HEK293T (cell line): ENCODE measurements at places on chromosomes 16 and 17.

DNA sequence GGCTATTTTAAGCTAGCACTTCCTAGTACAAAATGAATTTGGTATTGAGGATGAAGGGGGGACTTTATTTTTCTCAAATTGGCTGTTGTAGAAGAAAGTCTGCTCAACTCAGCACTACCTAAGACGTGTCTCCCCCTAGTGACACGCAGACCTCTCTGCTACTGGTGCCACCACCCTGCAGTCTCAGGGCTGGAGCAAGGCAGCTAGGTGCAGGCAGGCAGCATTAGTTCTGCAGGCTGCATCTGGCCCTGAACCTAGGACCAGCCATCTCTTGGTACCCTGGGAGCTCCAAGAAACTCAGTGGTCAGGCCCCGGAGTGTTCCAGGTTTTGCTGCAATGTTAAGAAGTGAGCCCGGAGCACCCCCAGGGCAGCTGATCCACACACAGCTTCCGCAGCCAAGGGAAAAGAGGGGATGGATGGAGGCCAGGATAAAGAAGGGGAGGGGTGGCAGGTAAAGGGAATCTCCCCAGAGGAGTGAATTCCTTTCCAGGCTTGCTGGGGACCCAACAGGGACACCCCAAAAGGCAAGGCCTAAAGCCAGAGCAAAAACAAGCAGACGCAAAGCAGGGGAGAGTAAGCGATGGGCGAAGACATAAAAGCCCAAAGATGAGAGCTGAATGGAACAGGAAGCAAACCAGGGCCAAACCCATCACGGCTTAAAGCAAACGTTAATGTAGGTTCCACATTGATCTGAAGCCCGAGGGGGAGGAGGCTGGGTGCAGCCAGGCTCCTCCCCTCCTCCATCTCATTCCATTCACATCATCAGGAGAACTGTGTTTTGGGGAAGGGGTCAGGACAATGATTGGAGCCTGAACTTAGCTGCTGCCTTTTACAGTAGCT is 200.5 kb downstream of the ZFHX3 start:
- peak; percentile 42 for DNase-seq

DNA sequence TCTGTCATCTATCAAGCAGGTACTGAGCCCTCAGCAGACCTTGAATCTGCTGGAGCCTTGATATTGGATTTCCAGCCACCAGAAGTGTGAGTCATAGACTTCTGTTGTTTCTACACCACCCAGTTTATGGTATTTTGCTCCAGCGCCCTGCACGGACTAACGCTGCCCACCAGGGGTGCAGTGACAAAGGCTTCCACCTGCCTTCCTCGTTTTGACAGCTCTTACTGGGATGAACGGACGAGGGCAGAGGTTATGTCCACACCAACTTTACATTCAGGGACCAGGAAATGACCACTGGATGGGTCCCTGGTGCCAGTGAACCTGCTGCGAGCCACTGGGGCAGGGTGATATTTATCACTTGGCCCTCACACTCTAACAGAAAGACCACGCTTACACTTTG is 66.6 kb upstream of the CBX4 start:
- DNase-seq = peak; percentile 69

GRCh38 chr16:4411684-4412083 is 4.7 kb downstream of the CORO7 start:
- DNase-seq = no peak

DNA sequence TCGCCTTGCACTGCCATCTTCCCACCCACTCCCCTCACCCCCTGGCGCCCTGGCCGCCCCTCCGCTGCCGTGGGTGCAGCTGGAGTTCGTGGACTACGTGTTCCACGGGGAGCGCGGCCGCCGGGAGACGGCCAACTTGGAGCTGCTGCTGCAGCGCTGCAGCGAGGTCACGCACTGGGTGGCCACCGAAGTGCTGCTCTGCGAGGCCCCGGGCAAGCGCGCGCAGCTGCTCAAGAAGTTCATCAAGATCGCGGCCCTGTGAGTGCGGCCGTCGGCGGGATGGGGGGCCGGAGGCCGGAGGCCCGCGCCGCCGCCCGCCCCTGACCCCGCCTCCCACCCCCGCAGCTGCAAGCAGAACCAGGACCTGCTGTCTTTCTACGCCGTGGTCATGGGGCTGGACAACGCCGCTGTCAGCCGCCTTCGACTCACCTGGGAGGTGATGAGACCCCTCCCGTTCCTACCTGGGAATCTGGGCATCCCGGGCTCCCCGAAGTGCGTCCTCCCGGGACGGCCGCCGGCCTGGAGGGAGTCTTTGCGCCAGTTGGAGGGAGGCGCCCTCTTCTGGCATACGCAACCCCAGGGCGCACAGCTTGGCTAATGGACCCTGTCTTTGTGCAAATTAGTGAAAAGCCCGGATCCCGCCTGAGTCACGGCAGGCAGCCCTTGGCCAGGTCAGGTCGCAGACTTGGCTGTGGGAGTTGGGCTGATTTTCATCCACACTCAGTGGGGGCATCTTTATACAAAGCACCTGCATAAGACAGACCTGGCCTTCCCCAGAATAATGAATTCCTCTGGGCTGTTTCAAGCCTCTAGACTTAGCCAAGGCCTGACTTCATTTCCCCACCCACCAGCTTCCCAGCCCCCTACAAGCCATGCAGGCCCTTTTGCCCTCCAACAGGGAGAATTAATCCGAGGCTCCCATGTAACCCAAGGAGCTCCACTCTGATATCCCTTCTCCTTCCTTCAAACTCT is 14.3 kb downstream of the RAPGEFL1 start:
- DNase-seq = peak; percentile 57

DNA sequence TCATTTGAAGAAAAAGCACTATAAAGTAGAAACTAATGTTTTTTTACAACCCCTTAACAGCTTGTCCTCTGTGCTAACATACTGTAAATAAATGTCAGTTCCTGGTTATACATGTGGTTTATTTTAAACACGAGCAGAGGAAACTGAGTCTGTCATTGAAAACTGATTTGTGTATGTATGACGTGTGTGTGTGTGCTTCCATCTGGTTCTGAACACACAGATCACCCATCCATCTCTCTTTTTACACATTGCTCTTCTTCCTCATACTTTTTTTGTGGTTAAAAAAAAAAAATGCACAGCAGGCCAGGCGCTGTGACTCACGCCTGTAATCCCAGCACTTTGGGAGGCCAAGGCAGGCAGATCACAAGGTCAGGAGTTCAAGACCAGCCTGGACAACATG is 49.5 kb downstream of the ZNF423 start:
- DNase-seq = no peak

- peak; percentile 33 for DNase-seq
Observed at GRCh38 chr17:59093702-59094231, 12.9 kb downstream of the TRIM37 start.

DNA sequence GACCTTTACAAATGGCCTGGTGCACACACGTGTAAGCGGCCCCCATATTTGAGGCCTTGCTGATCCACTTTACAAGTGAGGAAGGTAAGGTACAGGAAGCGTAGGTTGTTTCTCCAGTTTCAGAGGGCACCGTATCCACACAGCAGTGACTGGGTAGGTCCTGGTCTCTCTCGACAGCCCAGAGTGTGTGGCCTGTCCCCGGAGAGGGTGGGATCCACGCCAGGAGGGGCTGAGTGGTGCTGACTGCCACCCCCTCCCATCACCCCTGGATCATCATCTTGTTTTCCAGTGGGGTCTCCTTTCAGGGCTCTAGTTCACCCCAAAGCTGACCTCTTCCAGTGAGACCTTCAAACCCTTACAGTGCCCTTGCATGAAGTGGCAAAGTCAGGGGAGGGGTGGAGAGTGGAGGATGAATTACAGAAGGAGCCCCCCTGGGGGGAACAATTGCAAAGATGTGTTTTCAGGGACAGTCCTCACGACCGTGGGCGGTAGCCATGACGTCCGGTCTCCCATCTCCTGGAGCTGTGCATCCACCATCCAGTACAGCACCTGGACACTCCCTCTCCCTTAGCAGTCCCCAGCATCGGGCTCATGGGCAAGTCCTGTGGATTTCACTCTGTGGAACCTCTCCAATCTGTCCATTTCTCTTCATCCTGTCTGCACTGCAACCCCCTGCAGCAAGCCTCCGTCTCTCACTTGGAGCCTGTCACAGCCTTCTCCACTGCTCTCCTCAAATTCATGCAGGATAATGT is 4.5 kb upstream of the BANP start:
- DNase-seq = no peak

- DNase-seq = no peak
Observed at GRCh38 chr16:56708525-56709442, 21.1 kb upstream of the NUP93 start.

- no peak for DNase-seq
Observed at GRCh38 chr17:57588086-57588485, 157.0 kb downstream of the CCDC182 start.

- DNase-seq = no peak
Observed at GRCh38 chr16:83574388-83574787, 233.4 kb upstream of the HSBP1 start.

GRCh38 chr17:58534901-58535421 is 20.5 kb upstream of the MTMR4 start:
- DNase-seq = no peak

- DNase-seq = no peak
Observed at GRCh38 chr17:14840616-14841231, 424.4 kb downstream of the PMP22 start.

- no peak for DNase-seq
Observed at GRCh38 chr17:82592767-82593589, 55.3 kb downstream of the WDR45B start.
